Activated T-cell treated with anti-CD3 and anti-CD28 coated beads, Interleukin-2, amount 50 U/mL, for 48 hours (primary cell): ENCODE measurements at places on chromosomes 7 and 10.
A peak's percentile ranks its signal among the peaks of the same experiment; 100 is the strongest.

- DNase-seq: peak; percentile 6
These were observed 34.2 kb downstream of the KLF6 start for GRCh38 chr10:3750854-3751253.

GRCh38 chr10:87715552-87716347, 56.1 kb downstream of the PAPSS2 start:
- no peak for DNase-seq

DNA sequence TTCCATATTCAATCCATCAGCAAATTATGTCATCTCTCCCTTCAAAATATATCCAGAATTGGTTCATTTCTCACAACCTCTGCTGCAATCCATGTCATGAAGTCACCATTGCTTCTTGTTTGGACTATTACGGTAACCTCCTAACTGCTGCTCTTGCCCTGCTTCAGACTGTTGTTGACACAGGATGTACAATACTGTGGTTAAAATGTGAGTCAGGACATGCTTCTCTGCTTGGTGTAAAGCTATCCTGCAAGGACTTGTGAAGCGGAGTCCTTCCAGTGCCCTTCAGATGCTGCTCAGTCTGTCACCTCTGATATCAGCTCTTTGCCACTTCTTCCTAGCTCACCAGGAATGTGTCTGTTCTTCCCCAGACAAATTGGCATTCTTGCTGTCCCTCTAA, 10.4 kb upstream of the NXPH1 start:
- DNase-seq: no peak

- no peak for DNase-seq
These were observed 3.0 kb downstream of the IKZF1 start for GRCh38 chr7:50307368-50308032.

- no peak for DNase-seq
These were observed 11.5 kb upstream of the TAS2R39 start for GRCh38 chr7:143171697-143172096.

DNA sequence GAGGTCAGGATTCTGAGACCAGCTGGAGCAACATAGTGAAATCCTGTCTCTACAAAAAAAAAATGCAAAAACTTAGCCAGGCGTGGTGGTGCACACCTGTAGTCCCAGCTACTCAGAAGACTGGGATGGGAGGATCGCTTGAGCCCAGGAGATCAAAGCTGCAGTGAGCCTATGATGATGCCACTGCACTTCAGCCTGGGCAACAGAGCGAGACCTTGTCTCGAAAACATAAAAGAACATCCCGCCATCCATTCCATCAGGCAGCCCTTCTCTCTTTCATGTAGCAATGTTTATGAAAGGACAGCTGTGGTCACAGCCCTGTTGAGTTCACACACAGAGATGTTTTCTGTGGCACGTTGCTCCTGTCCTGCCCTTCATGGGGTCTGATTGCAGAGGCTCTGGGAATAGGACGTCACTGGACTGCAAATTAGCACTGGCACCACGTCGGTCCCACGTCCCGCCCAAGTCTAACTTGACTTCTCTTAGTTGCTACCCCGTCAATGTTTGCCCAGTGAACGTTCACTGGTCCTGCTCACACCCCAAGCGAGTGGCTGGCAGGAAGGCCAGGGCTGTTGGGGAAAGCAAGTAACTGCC, 64.5 kb upstream of the MYL10 start:
- no peak for DNase-seq

GRCh38 chr10:100000109-100000644, 9.6 kb downstream of the DNMBP start:
- no peak for DNase-seq

DNA sequence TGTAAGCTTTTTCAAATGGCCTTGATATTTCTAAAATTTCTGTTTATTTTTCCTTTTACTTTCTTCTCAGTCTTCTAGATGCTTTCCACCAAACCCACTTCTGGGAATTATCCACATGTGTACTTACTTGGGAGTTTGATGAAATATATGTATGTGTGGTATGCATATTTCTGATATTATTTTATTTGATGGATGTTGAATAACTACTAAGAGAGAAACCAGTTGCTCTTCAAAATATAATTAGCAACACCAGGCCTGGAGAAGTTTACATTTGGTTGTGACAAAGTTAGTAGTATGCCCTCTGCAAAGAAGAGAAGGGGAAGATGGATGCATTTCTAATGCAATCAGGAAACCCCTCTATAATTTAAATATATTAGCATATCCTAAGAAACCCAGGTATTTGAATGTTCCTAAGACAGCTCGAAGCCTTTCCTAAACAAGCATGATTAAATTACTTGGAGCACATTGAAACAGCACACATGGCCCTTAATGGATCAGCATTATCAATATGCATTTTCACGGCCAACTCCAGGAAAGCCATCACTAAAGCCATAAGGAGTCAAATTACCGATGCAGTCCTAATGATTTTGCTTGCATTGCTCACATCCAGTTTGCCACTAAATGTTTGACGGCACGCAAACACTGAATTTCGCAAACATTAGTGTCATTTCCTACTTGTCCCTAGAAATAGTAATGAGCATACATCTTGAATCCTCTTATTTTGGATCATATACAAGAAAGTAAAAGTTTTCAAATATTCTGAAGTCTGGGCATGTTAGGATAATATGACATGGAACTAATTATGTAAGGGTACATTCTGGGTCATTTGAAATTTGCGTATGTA, 393.8 kb downstream of the EXOC4 start:
- DNase-seq: no peak

GRCh38 chr10:58266826-58267712, 625 bp downstream of the IPMK start:
- peak; percentile 55 for DNase-seq

DNA sequence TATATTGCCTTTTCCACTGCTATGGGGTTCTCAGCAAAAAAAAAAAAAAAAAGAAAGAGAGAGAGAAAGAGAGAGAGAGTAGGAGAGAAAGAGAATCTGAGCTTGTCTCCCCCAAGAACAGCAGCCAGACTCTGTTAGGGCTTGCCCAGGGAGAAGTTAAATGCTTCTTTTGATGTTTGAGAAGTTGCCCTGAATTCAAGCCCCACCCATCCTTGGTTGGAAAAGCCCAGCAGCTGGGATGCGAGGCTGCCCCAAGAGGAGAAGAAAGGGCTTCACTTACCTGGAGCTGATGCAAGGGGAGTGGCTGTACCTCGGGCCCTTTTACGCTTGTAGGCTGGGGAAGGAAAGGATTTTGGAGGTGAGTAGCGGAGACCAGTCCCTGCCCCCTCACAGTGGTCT, 20.9 kb upstream of the MGMT start:
- DNase-seq: no peak

DNA sequence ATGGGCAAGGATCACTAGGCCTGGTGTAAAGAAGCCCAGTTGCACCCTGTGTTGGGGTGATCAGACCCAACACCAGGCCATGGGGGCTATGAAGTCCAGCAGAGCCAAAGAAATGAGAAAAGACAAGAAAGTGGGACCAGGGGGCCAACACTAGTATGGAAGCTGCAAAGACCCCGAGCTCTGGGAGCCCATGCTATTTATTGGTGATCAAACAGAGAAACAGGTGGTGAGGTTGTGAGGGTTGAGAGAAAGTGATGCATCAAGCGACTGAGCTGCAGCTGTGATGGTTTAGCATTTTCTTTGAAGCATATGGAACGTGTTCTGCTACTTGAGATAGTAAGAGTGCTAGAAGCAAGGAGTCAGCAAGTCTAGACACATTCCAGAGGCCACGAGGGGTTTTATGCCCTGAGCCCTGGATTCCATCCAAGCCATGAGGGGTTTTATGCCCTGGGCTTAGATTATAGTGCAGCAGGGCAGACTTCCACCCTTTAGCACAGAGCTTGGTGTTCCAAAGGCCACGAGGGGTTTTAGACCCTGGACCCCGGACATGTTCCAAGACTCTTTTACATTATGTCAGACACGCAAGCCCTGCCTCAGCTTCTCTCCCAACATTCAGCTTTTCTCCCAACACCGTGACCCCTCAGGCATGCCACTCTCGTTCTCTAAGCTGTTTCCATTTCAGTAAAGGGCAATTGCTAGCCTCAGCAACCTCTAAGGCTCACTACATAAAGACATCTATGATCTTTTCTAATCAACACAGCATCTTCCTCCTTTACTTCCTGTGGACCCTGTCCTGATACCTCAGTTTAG, 43.1 kb upstream of the GPAM start:
- no peak for DNase-seq

DNA sequence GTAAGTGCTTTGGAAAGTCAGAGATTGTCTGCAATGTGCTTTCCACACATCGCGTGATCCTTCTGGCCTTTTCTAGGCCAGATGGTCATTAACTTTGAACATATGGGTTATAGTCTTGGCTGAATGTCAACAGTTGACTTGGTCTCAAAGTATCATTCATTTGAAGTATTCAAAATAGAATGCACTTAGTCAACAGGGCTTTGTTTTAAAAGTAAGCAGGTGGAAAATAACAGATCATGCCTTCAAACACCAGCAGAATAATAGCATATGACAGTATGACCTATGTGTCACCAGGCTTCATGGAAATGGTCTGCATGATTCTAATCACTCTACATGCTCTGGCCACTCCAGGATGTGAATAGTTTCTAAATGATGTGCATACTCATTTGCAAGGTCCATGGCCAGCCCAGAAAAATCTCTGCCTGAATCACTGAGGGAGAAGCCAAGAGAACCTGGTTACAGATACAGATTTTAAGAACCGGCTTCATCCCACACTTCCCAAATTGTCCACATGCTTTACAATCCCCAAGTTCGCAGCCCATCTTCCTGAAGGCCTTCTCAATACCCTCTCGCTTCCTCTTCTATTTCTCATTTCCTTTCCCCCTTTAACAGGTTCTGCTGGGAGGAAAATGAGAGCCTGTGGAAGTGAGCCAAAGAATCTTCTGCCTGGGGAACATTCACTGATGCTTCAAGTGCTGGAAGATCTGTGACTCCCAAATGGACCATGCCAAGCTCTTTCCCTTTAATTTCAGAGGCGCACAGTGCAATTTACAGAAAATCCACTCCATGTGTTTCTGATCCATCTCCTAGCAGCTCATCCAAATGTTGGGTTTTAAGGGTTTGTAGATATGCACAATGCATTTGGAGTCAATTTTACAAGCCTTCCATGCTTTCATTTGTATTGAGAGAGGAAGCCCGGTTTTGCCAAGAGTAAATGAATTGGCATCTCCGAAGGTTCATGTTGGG, 122.8 kb upstream of the GDF10 start:
- DNase-seq: no peak

GRCh38 chr7:74292757-74293576, 3.8 kb downstream of the CLIP2 start:
- DNase-seq: no peak

DNA sequence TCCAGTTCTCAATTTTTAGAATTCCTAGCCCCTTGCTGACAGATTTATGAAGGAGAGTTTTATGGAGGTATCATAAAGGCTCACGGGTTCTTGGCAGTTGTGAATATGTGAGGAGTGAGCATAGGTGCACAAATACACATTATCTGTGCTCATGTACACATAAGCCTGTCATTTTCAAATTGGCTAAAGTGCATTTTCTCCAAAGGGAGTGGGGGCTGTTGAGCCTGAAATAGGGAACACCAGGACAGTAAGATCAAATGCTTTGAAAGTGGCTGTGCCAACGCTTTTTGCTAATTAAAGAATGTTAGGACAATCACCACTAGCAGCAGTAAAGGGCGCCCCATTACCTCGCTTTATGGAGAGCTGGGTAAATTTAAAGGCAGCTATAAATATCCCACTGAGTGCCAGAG, 8.3 kb upstream of the LRRC4 start:
- no peak for DNase-seq

- DNase-seq: no peak
These were observed 2.7 kb downstream of the OPN4 start for GRCh38 chr10:86657011-86657395.

DNA sequence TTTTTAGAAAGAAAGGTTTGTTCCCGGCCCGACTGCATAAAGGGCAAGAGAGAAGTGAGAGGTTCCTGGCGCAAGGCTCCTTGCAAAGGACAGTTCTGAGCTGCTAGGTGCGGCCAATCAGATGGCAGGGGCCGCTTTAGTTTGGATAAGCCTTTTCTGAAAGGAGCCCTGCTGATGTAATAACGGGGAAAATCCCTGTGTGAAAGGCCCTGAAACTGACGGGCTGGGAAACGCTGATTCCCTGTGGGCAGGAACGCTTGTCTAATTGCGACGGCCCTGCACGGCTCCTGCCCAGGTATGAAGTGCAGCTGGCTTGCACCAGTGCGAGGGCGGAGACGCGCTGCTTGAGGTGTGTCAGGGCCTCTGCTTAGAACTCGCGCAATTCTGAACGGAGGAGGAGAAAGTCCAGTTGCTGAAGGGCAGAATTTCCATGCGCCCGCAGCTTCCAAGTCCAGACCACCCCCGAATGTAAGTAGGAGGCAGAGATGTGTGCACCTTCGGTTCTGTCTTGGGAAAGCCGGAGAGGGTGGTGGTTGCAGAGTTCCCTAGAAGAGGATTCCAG, 30.5 kb downstream of the TACC2 start:
- no peak for DNase-seq

DNA sequence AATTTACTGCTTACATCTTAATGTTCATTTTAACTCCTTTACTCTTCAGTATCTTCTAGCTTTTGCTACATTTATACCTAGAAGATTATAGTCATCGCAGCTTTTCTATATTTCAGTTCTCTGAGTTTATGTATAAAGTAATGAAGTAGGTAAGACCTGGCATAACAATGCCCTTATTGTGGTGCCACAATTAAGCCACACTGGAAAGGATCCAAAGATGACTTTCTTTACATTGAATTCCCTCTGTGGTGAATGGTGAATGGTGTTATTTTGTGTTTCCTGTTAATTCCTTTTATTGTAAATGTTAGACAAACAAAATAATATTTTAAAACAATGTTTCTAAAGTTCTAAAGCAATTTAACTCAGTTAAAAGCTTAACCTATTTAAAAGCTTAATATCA, 36.2 kb downstream of the SEMA3D start:
- DNase-seq: no peak

- no peak for DNase-seq
These were observed 46.3 kb downstream of the GCC1 start for GRCh38 chr7:127539116-127539515.

- peak; percentile 89 for DNase-seq
These were observed 6.5 kb upstream of the C10orf105 start for GRCh38 chr10:71725998-71726579.

DNA sequence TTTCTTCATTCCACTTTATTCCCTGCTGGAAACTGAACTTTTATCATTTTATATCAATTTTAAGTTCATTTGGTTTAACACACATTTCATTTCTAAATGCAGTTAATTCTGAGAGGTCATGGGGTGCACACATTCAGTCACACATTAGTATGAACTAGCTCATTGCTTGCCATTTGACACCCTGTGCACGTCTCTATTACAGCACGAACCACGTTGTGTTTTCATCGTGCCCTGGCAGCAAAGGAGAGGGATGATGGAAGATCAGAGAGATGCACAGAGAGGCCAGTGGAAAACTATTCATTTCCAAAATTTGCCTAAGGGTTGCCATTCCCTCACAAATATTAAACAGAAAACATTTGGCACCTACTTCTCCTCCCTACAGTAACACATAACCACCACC, 45.4 kb downstream of the CTNNA3 start:
- no peak for DNase-seq
